Calu3 (cell line): ENCODE measurements at places on chromosomes 7 and 10. TPM values are rescaled to one million over a fixed set of nuclear protein-coding genes. Genes with fewer than 3 reads are reported as not detected.

The CFAP46 gene
- not detected in 2 replicates for total RNA-seq

The GOLGA7B gene
- total RNA-seq, result 1.0 and 1.4 TPM in 2 replicates

The ODAD2 gene
- 0.20 and 0.61 TPM in 2 replicates for total RNA-seq

The TSPAN33 gene
- 12.4 and 13.4 TPM in 2 replicates for total RNA-seq

The AGMO gene
- 13.2 and 13.9 TPM in 2 replicates for total RNA-seq

The POM121 gene
- 31.0 and 33.2 TPM in 2 replicates for total RNA-seq

DNA sequence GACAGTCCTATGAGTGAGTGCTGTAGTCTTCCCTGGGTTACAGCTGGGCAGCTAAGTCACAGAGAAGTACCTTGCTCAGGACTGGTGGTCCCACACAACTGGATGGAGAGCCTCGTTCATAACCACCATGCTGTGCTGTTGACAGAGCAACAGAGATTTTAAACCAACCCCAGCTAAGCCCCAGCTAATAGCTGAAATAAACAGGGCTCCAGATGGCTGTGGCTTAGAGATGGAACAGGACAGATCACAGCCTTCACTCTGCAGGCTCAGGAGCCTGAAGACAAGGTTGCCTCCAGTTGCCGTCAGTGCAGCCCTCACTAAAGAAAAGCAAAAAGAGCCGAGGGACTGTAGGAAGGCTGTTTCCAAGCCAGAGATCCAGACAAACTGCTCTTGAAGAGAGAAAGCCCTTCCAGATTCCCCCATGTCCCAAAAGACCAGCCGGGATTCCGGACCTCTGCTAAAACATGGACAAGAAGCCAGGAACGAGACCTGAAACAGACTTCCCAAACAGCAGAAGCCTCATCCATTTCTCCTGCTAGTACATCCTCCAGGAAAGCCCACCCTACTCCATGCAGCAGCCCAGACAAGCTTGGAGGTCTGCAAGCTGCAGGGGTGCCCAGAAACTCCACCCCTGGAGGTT lies 4.2 kb downstream of the HTRA1 start:
- peaks cover 79% of the 10 kb centered on the region for H3K27me3 ChIP-seq
- no peak for DNase-seq
- H3K27ac ChIP-seq, result no peak overlapping the region
- no peaks in the 10 kb centered on the region for H3K36me3 ChIP-seq

DNA sequence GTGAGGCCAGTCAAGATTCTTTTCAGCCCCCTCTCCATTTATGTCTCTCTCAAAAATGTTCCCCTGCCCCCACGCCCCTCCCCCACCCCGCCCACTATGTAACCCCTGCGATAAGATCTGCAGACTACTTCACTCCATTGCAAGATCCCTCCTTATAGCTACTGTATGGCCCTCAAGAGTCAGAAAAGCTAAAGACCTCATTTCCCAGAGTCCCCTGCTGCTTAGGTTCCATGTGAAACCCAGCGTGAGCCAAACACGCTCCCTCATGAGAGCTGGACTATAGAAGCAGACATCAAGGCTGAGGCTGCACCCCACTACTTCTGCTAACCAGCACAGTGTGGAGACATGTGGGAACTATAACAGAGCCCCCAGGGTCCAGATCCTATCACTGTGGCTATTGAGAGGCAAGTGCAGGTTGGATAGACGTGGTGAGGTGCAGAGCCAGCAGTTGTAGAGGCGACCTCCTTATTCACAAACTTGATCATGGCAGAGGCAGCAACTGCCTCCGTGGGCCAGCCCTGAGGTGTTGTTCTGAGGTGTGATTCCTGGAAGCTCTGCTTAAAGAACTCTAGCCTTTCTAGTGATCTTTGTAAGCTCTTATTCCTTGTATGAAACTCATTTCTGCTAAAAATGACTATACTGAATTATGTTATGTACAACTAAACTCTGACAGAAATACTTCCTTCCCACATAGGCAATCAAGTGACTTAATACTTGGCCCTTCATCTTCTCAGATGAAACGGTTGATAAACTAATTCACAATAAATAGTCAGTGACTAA lies 117.0 kb upstream of the ARID5B start:
- DNase-seq, result no peak
- no peaks in the 10 kb centered on the region for H3K36me3 ChIP-seq
- H3K27ac ChIP-seq, result no peak overlapping the region
- H3K4me1 ChIP-seq, result peaks cover 48% of the 10 kb centered on the region

- H3K36me3 ChIP-seq, result no peaks in the 10 kb centered on the region
- DNase-seq, result no peak
- no peak overlapping the region for H3K27ac ChIP-seq
- no peaks in the 10 kb centered on the region for H3K4me1 ChIP-seq
- H3K4me3 ChIP-seq, result no peak overlapping the region
Observed at GRCh38 chr7:155064186-155064585, 5.9 kb upstream of the HTR5A start.

DNA sequence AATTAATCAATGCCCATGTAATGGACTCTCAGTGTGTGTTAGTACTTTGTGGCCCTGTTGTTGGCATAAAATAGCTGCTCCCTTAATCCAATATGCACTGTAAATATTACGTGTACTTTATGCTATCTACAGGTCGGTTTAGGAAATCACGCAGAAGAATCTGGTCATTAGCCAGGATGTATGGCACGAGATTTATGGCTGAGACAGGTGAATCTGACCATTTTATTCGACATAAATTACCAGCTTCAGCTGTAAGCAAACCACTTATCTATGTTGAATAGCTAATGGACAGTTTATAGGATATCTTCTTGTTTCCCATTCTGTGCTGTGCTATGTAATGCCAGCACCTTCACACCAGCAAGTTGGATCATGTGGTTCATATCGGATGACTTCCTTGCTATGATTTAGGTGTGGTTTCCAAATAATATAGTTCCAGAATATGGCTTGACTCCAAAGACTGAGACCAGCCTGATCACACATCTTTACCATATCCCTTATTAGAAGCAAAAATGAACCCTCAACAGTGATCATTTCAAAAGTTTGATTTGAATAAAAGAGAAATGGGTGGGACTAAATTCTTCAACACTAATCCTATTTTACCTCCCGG lies 301.4 kb downstream of the AHR start:
- DNase-seq, result peak; percentile 13
- peak overlapping the region; percentile 96 for H3K27ac ChIP-seq
- no peaks in the 10 kb centered on the region for H3K27me3 ChIP-seq
- H3K36me3 ChIP-seq, result peaks cover 12% of the 10 kb centered on the region
- peaks cover 74% of the 10 kb centered on the region for H3K4me1 ChIP-seq

GRCh38 chr7:100130608-100131453 lies 4.1 kb downstream of the MBLAC1 start:
- peaks cover 26% of the 10 kb centered on the region for H3K36me3 ChIP-seq
- no peaks in the 10 kb centered on the region for H3K27me3 ChIP-seq
- H3K4me3 ChIP-seq, result peak overlapping the region; percentile 33
- H3K4me1 ChIP-seq, result peaks cover 13% of the 10 kb centered on the region

GRCh38 chr7:152867502-152867874 lies 107.9 kb downstream of the ACTR3B start:
- DNase-seq, result no peak
- H3K4me3 ChIP-seq, result no peak overlapping the region
- no peaks in the 10 kb centered on the region for H3K4me1 ChIP-seq

- H3K27me3 ChIP-seq, result no peaks in the 10 kb centered on the region
- no peaks in the 10 kb centered on the region for H3K4me1 ChIP-seq
- no peak overlapping the region for H3K4me3 ChIP-seq
- H3K36me3 ChIP-seq, result no peaks in the 10 kb centered on the region
- DNase-seq, result no peak
Observed at GRCh38 chr10:54843085-54843646, 42.1 kb upstream of the PCDH15 start.

GRCh38 chr7:101134399-101134980 lies 7.6 kb downstream of the SERPINE1 start:
- peaks cover 13% of the 10 kb centered on the region for H3K4me1 ChIP-seq
- no peak for DNase-seq
- no peak overlapping the region for H3K4me3 ChIP-seq

DNA sequence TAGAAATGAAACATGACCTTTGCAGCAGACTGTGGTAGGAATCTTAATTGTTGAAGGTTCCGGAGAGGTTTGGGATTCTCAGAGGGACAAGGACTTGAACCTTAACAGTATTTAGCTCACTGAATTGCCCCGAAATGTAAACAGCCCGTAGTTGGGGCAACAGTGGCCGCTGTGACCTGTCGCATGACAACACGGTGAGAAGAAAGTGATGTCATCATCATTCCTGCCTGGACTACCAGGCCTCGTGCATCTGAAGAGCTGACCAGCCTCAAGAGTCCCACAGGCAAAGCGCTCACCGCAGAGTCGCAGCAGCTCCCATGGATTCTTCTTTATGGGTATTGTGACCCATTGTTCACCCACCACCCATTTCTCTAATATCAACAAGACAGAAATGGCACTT lies 250.6 kb downstream of the KLF6 start:
- no peak overlapping the region for H3K4me3 ChIP-seq
- H3K36me3 ChIP-seq, result no peaks in the 10 kb centered on the region
- H3K27ac ChIP-seq, result no peak overlapping the region
- no peaks in the 10 kb centered on the region for H3K27me3 ChIP-seq
- H3K4me1 ChIP-seq, result peaks cover 21% of the 10 kb centered on the region

DNA sequence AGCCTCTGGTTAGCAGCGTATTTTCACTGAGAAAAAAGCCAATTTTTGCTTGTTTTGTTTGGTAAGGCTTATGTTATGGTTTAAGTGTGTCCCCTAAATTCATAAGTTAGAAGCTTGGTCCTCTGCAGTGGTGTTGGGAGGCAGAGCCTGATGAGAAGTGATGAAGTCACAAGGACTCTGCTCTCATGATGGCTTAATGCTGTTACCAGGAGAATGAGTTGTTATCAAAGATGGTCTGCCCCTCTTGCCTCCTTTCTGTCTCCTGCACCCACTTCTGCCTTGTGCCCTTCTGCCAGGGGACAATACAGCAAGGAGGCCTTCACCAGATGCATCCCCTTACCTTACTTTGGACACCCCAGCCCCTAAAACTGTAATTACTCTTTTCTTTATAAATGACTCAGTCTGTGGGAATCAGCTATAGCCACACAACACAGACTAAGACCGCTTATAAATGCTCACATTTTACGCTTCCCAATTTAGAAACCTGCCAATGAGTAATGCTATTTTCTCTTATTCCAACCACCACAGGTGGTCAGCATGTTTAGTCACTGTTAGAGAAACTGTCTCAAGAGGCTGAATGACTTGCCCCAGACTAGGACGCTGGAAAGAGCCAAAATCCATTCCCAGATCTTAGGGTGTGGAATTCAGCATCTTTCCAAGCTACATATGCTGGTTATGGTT lies 6.1 kb upstream of the PKD1L1 start:
- H3K4me3 ChIP-seq, result no peak overlapping the region
- H3K36me3 ChIP-seq, result peaks cover 4% of the 10 kb centered on the region
- H3K4me1 ChIP-seq, result no peaks in the 10 kb centered on the region
- no peak overlapping the region for H3K27ac ChIP-seq
- no peak for DNase-seq

GRCh38 chr10:112456533-112456932 lies 9.5 kb downstream of the VTI1A start:
- no peaks in the 10 kb centered on the region for H3K27me3 ChIP-seq
- H3K4me1 ChIP-seq, result no peaks in the 10 kb centered on the region
- H3K27ac ChIP-seq, result no peak overlapping the region

DNA sequence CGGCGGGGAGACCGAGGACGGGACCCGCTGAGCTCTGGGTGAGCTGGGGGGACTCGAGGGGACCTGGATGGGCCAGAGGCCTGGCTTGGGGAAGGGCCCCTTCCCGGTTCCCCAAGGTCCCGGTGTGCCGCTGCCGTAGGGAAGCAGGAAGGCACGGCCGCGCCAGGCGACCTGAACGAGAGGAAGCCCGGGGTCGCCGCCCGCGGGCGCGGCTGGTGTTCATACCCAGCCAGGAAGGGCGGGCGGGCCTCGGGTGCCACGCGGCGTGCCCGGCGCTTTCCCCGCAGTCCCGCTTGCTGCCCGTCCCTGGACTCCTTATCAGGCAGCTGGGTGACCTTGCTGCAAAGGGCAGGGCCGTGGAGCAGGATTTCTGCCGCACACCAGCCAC lies 38.0 kb downstream of the ZNF777 start:
- DNase-seq, result peak; percentile 6
- H3K27me3 ChIP-seq, result no peaks in the 10 kb centered on the region
- H3K4me1 ChIP-seq, result no peaks in the 10 kb centered on the region
- peaks cover 8% of the 10 kb centered on the region for H3K36me3 ChIP-seq
- no peak overlapping the region for H3K27ac ChIP-seq

- DNase-seq, result no peak
- no peaks in the 10 kb centered on the region for H3K36me3 ChIP-seq
- no peaks in the 10 kb centered on the region for H3K4me1 ChIP-seq
Observed at GRCh38 chr10:18378766-18379165, 238.5 kb downstream of the CACNB2 start.
